ENCODE measurements at places on chromosomes 7 and 10.

GRCh38 chr10:68474021-68474420 is 2.2 kb upstream of the DNA2 start:
- no peak for DNase-seq

DNA sequence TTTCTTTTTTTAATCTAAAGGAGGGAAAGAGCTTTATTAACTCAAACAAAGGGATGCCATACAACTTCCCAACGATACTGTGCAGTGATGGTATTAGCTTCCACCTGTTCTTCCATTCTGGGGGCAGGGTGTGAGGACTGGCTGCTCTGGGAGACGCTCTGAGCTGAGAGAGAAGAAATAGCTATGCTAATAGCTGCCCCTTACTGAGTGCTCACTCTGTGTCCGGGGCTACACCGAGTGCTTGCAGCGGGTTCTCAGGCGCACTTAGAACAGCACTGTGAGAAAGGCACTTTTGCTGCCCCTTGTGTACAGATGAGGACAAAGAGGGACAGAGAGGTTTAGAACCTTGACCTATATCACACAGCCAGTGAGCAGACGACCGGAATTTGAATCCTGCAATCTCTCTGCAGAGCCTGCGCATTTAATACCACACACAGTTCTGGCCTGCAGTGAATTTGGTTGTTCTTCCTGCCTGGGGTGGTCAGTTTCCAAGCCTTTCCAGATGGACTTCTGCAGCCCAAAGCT is 142.2 kb downstream of the PLPP4 start:
- no peak for DNase-seq

- no peak for DNase-seq
Observed at GRCh38 chr7:100933734-100934133, 15.6 kb upstream of the MUC3A start.

- no peak for DNase-seq
Observed at GRCh38 chr7:32574626-32575025, 79.3 kb downstream of the AVL9 start.

- no peak for DNase-seq
Observed at GRCh38 chr7:88689821-88690220, 69.7 kb upstream of the ZNF804B start.

GRCh38 chr10:126439942-126440341 is 51.7 kb upstream of the ADAM12 start:
- DNase-seq, result no peak

GRCh38 chr7:150332852-150333635 is 8.4 kb downstream of the RARRES2 start:
- no peak for DNase-seq

GRCh38 chr7:36506820-36507219 is 117.2 kb downstream of the ANLN start:
- DNase-seq, result no peak

DNA sequence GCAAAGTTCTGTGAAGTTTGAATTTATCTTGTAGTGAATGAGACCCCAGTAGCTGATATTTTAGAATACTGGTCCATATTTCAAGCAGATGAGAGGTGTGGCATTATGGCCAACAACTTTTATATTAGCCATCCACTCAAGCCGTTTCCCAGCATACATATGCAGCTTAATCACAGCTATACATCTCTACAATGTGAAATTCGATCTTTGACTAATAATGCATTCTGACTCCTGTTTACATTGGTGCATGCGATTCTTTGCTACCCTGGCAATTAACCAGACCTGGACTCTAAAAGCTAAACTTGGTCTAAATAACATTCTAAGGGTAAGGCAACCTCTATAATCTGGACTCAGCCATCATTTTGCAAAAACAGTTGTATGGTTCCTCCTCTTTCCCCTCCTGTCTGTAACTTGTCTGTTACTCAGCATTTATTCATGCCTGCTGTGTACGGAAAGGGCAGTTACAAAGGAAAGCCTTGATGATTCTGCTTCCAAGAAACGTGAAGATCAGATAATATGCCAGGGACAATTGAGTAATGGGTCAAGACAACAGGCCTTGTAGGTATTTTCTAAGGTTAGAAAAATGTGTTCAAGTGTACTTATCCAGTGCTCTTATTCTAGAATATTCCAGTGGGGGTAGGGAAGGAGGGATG is 50.6 kb downstream of the PNLIPRP2 start:
- DNase-seq, result no peak

DNA sequence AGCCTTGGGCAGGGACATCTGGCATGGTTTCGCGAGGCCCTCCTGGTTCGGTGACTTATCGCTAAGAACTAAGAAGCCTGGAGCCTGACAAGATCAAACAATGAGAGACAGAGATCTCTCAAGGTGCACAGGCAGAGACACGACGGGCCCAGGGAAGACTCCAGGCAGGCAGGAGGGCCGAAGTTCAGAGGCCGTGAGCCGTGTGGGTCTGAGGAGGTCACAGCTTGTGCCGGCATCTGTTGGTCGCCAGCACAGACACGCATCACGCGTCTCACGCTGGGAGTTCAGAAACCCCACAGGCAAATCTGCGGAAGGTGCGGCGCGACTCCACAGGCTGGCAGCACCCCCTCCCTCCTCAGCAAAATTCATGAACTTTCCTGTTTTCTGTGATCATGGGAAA is 314.0 kb downstream of the DNAJB6 start:
- no peak for DNase-seq

DNA sequence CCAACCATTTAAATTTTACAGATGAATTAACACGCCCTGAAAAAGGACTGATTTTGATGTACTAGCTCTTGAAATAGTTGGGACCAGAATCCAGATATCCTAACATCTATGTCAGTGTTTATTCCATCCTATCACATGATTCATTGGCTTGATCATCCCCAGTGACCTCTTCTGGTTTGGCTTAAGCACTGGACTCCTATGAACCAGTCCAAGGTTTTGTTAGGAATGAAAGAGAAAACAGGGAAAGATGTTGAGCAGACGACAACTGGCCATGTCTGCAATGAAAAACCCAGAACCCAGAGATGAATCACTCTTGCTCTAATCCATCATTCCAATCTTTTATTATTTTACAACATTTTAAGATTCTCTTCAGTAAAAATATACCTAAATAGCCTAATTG is 1080.9 kb downstream of the SORCS1 start:
- no peak for DNase-seq

- no peak for DNase-seq
Observed at GRCh38 chr10:13219685-13220670, 14.2 kb downstream of the UCMA start.

GRCh38 chr7:103636153-103636552 is 190.1 kb upstream of the SLC26A5 start:
- no peak for DNase-seq
